ENCODE measurements at places on chromosomes 4 and X.

GRCh38 chr4:145414226-145414625 is 67.4 kb upstream of the SMAD1 start:
- no peak for DNase-seq

- DNase-seq: peak; percentile 28
These were observed 31.5 kb upstream of the RAPGEF2 start for GRCh38 chr4:159071178-159071968.

- DNase-seq: no peak
These were observed 211.2 kb upstream of the LNX1 start for GRCh38 chr4:53802500-53802899.

DNA sequence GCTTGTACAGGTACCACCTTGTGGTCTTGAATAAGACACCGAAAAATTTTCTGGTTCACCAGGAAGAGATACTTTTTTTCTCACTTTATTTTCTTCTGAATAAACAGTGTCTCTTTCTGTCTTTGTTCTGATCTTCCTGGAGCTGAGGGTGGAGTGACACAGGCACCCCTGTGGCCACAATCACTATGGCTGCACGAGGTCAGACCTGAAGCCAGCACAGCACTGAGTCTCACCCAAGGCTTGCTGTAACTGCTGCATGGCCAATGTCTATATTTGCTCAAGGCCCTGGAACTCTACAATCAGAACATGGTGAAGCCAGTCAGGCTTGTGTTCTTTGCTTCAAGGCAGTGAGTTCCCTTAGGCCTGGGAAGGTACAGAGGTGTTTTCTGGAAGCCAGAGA is 87.2 kb downstream of the GPR174 start:
- no peak for DNase-seq

DNA sequence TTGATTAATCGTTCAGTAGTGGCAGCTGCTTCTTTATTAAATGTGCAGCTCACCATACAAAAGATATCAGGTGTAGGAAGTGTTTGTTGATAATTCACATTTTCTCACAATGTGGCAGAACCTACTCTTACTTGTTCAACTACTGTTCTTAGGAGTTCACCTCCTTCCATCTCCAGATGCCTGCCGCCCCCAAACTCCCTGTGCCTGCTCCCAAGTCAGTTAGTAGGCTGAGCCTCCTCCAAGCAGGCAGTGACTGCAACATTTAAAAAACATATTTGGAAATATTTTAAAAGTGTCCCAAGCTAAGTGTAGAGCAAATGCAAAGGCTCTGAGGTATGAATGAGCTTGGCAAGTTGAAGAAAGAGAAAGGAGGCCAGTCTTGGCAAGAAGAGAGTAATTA is 100.2 kb downstream of the AFF2 start:
- no peak for DNase-seq

- DNase-seq: peak; percentile 74
These were observed 66.8 kb downstream of the SOWAHB start for GRCh38 chr4:76830964-76831703.

- DNase-seq: no peak
These were observed 9.5 kb downstream of the DOK7 start for GRCh38 chr4:3472411-3473141.

- DNase-seq: no peak
These were observed 26.3 kb upstream of the UCP1 start for GRCh38 chr4:140595065-140595464.

DNA sequence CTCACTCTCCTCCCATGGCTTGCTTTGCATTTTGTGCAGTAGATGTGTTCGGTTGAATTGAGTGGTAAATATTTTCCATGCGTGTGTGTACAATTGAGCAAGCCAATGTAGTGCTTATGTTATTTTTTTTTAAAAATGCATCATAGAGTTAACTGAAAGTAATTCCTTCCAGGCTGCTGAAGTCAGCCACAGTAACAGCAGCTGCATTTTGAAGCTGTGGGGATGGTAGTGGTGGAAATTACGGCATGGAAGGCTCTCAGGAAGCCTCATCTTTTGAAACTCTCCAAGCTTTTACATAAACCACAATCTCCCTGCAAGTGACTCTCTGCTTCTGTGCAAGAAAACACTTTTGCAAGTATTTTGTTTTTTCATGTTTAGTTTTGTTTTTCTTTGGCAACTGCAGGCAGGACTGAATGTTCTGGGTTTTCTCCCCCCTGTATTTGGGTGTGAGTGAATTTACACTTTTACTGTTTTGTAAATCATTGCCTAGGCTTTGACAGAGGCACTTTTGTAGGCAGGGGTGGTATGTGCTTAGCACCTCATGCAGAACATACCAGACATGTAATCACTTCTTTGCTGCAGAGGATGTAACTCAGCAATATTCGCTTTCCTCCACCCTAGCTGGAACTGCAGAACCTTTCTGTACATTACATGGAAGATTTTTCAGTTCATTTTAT is 56.2 kb downstream of the LRRC66 start:
- DNase-seq: no peak

DNA sequence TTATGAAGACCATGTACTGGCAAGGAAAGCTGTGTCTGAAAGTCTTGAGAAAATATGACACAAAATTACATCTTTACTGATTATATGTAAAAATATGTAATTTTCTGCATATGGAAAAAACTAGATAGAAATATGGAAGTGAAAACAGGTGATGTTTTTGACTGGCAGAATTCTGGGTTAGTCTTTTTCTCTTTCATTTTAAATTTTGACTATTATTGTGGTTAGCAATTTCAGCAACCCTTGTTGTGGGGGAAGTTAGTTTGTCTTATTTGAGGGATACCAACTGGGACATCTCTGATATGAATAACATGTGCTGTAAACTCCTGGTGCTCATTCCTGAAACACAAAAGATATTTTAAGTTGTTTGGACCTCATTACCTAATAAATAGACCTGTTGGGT is 49.9 kb upstream of the CPEB2 start:
- no peak for DNase-seq

- no peak for DNase-seq
These were observed at the start of gene SORBS2 for GRCh38 chr4:185811509-185812364. Gene SORBS2, minus strand, starts transcription at chr4:185812194. Its CDS starts 121,623 bp downstream, at chr4:185690571.

GRCh38 chr4:1846580-1846979 is 9.4 kb downstream of the LETM1 start:
- DNase-seq: no peak

DNA sequence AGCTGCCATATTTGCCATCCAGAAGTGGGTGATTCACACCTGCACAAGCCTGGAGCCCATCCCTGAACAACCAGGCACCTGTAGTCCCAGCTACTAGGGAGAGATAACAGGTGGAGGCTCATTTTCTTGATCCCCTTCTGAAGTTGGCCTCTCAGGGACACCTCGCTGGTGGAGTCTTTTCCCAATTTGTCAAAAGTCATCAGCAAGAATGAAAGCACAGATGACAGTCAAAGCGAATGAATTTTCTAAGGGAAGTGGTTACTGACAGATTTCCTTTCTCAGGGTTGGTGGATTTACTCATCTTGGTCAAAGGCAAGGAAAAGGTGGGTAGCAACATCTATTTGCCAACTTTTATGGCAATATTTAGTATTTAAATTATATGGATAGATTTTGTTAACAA is 36.5 kb downstream of the FGFBP1 start:
- DNase-seq: no peak

DNA sequence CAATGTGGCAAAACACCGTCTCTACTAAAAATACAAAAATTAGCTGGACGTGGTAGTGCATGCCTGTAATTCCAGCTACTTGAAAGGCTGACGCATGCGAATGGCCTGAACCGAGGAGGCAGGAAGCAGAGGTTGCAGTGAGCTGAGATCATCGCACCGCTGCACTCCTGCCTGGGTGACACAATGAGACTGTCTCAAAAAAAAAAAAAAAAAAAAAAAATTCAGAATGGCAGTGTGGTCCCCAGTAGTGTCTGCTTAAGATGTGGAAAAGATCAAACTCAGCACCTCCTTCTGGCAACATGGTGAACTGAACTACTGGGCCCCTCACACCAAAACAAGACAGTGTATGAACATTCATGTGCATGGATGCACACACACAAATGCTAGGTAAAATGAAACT is 32.2 kb downstream of the SMS start:
- no peak for DNase-seq

DNA sequence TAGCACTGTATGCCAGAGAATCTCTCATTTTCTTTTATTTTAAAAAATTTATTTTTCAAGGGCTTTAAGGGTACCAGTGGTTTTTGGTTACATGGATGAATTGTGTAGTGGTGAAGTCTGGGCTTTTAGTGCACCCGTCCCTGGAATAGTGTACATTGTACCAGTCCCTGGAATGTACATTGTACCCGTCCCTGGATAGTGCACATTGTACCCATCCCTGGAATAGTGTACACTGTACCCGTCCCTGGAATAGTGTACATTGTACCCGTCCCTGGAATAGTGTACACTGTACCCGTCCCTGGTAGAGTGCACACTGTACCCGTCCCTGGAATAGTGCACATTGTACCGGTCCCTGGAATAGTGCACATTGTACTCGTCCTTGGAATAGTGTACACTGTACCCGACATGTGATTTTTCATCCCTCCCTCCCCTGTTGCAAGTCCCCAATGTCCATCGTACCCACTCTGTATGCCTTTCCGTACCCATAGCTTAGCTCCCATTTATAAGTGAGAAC is 56.1 kb upstream of the HELT start:
- no peak for DNase-seq

DNA sequence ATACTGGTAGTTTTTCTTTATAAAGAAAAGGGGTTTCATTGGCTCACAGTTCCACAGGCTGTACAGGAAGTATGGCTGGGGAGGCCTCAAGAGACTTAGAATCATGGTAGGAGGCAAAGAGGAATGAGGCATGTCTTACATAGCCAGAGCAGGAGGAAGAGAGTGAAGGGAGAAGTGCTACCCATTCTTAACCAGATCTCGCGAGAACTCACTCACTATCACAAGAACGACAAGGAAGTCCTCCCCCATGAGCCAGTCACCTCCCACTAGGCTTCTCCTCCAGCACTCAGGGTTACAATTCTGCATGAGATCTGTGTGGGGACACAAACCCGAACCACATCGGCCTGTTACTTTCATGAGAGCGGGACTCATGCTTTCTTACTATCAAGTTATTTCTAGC is 240.5 kb downstream of the TENM3 start:
- DNase-seq: no peak

- DNase-seq: no peak
These were observed 29.5 kb downstream of the ARHGAP10 start for GRCh38 chr4:147761218-147761883.

- DNase-seq: no peak
These were observed 49.6 kb upstream of the MAMLD1 start for GRCh38 chrX:150313514-150313913.

- no peak for DNase-seq
These were observed 17.0 kb downstream of the ADD1 start for GRCh38 chr4:2860391-2861348.
